AG04449 (cell line): ENCODE measurements at places on chromosomes 11 and 22.

DNA sequence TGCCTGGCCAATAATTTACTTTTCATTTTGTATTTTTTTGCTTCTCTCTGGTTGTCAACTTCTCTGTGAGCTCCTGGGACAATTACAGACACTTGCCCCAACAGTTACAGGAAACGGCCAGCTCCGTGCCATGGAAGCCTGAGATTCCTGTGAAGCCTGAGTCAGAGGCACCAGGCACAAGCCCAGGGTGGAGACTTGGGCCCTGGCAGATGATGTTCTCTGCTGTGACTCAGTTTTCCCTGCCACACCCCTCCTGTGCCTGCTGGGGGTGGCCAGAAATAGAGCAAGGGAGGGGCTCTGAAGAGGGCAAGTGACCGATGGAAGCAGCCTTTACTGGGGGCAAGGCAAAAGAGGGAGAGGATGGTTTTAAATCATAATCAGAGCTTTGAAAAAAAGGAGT lies 4.9 kb downstream of the ATP5MGL start:
- DNase-seq: peak; percentile 76

GRCh38 chr11:134742224-134742612 lies 330.2 kb upstream of the B3GAT1 start:
- DNase-seq: no peak

- no peak for DNase-seq
These were observed 139.3 kb downstream of the FEZ1 start for GRCh38 chr11:125356797-125357196.

DNA sequence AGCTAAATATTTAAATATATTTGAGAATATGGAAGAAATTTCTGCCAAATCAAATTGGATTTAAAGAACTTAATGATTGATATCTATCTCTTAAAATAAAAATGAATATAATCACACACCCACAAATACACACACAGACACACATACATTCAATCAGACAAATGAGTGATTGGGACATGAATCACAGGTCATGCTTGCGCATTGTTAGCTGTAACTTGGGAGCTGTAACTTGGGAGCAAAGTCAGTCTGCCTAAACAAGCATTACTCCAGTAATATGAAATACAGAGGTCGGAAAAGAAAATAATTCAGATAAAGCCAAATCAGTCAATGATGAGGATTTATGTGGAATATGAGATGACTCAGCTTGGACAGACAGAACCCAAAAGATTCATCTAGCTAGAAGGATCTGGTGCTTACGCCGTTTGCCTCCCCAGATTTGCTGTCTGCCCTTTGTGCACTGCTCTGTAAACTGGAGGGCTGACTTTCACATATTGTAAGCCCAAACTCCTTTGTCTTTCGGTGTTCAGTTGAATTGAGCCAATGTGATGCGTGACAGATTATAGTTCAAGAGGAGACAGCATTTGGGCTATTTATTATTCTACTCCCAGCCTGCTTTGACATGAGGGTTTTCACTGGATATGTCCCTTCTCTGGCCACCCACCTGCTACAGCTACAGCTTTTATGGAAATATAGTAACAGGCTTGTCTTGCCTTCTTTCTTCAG lies 1.6 kb downstream of the OR56B1 start:
- no peak for DNase-seq

- DNase-seq: peak; percentile 82
These were observed 144.6 kb upstream of the RASSF10 start for GRCh38 chr11:12864316-12865156.

DNA sequence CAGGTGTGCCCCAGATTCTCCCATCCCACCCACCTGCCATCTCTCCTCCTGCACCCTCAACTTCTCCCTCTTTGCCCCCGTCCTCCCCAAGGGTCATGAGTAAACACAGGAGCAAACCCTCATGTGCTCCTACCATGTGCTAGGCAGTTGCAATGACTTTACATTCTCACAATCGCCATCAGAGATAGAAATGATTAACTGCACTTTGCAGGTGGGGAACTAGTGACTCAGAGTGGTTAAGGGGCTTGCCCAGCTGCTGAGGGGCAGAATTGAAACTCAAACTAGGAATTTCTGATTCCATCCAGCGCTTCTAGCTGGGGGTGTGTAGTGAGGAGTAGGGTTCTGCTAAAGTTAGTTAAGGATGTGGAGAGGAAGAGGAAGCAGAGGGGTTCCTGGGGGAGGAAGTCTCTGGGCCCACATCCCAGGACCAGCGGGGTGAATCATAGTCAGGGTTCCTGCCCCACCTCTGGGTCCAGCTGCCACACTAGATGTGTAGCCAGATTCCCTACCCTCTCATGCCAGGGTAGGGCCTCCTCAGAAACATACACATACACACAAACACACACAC lies 16.0 kb upstream of the PRG2 start:
- DNase-seq: no peak

GRCh38 chr11:45446434-45446833 lies 160.3 kb upstream of the SYT13 start:
- DNase-seq: no peak

GRCh38 chr11:57203359-57203758 lies 21.6 kb downstream of the LRRC55 start:
- DNase-seq: no peak

DNA sequence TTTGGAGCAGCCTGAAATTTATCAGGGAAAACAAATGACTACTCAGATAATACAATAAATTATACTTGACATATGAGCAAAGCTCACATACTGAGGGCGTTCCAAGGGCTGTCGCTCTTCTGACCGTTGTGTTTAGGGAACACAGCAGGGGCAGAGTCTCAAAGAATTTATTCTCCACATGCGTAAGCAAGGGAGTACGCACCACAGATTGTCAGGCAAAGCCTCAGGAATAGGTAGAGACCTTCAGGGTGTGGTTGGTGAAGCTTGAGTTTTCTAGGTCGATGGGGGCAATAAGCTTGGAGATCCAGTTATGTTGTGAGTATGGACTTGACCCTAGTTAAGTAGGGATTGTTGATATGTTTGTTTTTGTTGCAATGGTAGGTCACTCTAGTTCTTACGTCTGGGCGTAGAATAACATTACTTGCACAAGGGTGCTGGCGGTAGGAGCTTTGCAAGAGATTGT lies 830 bp downstream of the ACAT1 start:
- no peak for DNase-seq

DNA sequence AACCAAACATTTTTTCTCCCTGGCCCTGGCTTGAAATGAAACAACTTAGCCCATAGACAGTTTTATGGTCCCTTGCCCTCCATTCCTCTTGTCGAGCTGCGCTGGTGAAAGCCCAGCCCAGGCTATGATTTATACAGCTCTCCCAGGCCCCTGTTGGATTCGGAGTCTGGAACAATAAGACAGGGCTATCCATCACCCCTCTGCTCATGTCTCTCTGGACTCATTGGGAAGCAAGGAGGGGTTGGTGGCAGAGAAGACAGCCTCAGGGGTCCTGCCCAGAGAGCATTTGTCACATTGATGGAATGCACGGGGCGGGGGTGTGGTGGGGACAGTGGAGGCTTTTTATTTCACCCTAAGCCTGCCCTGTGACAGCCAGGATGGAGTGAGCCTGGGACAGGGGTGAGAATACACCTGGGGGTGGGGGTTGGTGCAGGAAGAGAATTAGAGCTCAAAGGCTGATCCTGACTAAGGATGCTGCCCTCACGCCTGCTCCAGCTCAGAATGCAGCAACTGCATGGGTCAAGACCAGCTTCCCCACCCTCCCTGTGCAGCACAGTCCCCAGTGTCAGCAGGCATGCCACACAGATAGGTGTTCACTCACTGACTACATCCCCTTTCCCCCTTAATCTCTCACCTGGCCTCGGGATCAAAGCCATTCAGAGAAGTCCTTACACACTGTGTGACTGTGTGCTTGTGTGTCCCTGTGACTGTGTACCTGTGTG lies 10.0 kb upstream of the PKNOX2 start:
- DNase-seq: no peak

- no peak for DNase-seq
These were observed 7.6 kb upstream of the SLC39A13 start for GRCh38 chr11:47400768-47401279.

- no peak for DNase-seq
These were observed 151.5 kb downstream of the CHST1 start for GRCh38 chr11:45513821-45514340.

DNA sequence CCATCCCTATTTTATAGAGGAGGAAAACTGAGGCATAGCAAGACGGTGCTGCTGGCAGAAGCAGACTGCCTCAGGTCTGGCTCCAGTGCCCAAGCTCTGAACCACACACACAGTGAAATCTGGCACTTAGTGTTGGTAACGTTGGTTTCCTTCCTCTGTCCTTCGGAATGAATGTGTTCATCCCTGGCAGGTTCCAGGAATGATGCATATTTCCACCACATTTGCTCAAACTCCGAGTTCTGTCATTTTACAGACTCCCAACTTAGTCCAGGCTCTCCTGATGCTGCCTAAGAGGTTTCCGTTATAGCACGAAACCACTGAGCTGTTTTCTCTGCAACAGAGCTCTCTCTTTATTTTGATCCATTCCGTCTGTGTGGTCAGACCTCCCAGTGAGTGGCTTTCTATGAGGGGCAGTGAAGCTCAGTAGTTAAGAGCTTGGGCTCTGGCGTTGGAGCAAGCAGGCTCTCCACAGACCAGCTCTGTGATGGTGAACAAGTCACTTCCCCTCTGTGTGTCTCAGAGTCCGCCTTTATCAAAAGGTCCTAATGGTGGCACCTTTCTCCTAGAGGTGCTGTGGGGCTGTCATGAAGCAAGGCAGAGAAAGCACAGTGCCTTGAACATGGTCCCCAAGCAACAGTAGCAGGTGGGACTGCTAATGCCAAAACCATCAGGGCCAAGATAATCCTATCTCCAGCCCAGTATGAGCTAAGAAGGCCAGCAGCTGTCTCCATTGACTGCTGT lies 200.3 kb downstream of the MYO18B start:
- DNase-seq: no peak

DNA sequence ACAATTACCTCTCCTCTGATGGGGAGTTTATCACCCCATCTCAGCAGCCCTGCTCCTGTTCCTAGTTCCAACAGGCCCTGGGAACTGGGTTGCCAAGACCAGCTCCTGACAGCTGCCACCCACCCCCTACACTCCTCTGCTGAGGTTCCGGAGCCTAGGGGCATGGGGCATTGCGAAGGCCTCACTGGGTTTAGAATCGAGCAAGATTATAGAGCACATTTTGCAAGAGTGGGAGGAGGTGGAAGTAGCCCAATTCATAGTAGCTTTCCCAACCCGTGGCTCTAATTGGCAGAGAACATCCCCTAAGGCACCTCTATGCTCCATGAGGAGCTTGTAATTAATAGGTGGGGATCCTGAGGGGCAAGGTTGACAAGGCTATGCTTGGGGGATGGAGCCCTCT lies 23.0 kb downstream of the MYEOV start:
- DNase-seq: no peak

DNA sequence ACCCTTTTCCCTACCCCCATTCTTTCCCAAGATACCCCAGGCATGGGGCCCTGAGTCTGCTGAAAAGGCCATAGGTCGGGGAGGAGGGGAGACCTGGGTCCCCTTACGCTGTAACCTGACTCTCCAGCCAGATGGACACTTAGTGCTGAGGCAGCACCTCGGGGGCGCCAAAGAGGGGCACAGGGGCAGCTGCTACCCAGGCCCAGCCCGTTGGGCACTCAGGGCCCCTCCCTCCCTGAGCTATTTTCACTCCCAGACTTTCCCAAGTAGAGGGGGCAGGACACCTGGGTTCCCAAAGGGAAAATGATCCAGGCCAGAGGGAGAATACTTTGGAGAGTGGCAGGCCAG lies 933 bp downstream of the ACTN3 start:
- no peak for DNase-seq

DNA sequence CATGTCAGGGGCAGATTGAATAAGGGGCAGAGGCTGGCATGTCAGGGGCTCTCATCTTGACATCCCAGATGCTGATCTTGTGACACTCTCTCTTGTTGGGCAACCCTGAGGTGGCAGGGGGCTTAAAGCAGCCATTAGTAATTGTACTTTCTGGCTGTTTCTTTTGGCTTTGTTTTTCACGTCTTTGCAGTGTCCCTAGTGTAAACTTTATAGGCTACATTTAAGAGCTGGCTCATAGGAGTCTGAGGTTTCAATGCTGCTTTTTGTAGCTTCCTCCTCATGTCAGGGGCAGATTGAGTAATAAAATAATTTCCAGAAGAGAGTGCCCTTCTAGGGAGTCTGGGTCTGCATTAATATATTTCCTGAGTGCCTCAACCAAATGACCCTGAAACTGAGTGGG lies 86.1 kb downstream of the RAB38 start:
- no peak for DNase-seq

DNA sequence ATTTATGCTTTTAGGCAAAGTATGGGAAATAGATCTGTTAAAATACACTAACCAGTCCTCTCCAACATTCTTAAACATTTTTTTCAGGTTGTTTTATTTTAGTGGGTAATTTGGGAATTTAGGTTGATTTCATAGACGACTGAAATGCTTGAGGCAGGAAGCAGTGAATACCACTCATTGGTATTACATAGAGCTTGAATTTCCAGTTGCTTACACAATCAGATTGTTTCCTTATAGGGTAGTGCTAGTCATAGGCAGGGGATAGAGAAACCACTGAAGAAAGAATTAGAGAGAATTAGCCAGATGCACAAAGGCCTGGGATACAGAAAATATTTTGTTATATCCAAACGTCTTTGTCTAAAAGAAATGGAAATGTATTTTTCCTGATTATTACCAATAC lies 23.9 kb upstream of the LYVE1 start:
- DNase-seq: peak; percentile 86

DNA sequence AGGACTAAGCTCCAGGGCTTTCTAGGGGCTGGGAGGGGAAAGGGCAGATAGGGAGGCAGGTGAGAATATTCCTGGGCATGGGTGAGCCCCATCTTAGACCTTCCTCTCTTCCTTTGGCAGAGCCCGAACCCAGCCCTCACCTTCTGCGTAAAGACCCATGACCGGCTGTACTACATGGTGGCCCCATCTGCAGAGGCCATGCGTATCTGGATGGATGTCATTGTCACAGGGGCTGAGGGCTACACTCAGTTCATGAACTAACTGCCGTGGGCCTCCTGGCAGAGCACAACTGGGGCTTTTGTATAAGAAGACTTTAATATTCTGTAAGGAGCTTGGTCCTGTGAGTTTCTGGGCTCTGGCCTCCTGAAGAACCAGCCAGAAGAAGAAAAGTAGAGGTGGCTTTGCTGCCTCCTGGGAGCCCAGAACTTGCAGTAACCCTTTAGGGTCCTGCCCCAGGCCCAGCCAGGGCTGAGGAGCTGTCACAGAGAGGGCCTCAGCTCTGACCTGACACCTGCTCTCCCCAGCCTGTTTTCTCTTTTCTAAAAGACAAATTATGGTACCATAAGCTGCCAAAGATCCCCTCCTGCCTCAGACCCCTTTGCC lies 22.8 kb downstream of the TREH start:
- no peak for DNase-seq

DNA sequence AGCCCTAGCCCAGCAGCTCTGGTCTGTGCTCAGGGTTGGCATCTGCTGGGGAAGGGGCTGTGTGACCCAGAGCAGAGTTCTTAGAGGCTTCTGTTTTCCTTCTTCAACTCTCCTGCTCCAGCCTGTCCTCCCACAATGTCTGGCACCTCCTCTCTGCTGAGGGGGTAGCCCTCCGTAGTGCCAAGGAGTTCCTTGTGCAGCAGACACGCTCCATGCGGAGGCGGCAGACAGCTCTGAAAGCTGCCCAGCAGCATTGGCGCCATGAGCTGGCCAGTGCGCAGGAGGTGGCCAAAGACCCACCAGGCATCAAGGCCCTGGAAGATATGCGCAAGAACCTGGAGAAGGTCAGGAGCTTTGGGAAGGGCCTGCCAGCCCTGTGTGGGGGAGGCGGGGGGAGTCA lies 69.3 kb downstream of the CEP164 start:
- DNase-seq: no peak

- DNase-seq: no peak
These were observed 116.7 kb upstream of the NCAM1 start for GRCh38 chr11:112844517-112844916.
